Sciatic nerve (tissue), 2 donors: ENCODE measurements at places on chromosomes 16 and 17.

DNA sequence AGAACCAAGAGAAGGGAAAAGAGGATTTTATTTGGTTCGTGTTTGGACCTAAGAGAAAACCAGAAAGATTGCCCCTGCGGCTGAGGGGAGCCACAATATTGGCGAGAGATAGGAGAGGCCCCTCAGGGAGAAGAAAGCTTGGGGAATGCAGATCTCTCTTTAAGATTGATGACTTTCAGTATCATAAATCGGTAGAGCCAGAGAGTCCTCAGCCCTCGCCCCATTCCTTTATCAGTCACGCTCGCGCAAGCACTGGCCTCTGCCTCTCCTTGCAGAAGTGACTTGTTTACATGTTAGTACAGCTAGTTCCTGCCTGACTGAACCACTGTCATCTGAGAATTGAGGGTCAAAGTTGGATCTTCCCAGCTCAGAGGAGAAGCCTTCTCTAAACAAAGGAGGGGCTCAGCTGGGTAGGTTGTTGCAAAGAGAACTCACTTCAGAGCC is 21.5 kb upstream of the KRT19 start:
- DNase-seq, result no peak

DNA sequence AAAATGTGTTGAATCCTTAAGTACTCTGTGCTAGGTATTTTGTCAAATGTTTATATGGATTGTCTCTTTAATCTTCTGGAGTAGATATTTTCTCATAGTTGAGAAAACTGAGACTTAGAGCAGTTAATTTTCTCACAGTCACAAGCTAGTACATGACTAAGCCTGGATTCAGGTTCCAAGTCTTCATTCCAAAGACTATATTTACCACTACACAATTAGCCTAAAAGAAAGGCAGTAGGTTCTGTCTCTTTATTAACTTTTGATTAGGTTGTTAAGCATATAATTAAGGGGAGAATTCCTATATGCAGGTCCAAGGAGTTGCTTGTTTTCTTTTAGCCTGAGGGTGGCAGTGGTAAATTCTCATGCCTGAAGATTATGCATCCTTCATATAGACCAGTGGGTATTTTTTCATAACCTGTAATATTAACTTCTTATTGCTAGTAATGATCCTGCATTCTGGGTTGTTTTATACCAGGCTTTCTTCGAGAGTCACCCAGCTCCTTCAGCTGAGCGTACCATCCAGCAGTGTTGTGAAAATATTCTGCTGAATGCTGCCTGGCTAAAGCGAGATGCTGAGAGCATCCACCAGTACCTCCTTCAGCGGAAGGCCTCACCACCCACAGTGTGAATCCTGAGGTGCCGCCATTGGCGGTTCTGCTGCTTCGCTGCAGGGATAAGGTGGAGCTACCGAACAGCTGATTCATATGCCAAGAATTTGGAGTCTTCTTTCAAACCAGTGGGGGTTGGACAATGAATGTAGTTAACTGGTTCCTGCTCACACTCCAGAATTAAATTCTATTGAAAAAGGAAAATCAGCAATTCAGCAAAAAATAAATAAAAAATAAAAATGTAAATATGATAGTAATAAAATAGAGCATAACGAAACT is 28.2 kb upstream of the KPNB1 start:
- DNase-seq, result no peak

GRCh38 chr17:76753061-76753961 is 15.4 kb downstream of the MFSD11 start:
- no peak for DNase-seq

- DNase-seq, result no peak
Measured at GRCh38 chr17:57544401-57544800, 200.7 kb downstream of the CCDC182 start.

GRCh38 chr17:75589012-75589918 is 1.7 kb downstream of the MYO15B start:
- peak; percentile 99 for DNase-seq
